BE2C (cell line): ENCODE measurements at places on chromosomes 6 and 20.
A peak's percentile ranks its signal among the peaks of the same experiment; 100 is the strongest.

DNA sequence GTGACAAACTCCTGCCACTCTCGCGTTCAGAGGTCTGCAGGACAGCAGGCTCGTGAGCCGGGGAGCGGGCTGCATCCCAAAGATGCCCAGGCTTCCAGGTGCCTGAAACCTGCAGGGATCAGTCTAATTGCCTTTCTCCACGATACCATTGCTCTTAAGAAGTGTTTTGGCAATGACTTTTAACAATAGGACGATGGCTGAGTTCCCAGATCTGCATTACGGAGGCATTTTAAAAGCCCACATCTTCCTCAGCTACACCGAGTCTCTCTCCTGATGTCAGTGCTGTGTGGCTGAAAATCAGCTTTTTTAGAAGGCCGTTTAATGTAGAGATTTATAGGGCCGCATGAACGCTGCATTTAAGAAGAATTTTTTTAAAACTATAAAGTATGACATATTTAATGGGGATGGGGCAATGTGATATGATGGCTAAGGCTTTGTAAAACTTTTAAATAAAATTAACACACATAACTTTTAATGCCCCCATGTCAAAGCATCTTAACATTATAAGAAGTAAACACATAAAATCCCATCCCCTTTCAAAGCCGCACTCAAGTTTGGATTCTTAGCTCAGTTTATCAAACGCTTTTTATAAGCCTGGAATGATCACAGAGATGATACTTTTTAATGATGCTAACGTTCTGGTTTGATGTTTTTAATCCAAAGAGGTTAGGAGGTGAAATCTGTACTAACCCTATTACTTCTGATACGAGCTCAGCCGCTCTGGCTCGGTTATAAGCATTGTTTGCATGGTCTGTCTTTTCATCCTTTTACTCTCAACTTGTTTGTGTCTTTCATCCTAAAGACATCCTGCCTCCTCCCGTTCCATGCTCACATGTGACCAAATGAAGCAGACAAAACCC is 386.0 kb downstream of the SMOC2 start:
- DNase-seq = no peak

DNA sequence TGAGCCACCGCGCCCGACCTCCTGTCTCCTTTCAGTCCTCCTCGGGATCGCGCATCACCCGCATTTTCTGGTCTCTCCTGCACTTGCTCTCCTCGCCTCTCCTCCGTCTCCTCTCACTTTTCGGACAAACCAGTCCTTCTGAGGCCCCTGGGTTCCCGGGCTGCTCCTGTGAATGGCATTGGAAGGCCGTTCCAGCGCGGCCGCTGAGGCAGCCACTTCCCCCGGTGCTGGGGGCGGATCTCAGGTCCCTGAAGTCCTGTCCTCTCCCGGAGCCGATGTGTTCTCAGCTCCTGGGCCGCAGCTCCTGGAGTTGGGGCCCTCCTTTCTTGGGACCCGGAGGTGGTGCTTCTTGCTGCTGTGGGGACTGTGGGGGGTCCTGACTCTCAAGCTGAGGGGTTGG is 803 bp downstream of the MICB start:
- DNase-seq = no peak

DNA sequence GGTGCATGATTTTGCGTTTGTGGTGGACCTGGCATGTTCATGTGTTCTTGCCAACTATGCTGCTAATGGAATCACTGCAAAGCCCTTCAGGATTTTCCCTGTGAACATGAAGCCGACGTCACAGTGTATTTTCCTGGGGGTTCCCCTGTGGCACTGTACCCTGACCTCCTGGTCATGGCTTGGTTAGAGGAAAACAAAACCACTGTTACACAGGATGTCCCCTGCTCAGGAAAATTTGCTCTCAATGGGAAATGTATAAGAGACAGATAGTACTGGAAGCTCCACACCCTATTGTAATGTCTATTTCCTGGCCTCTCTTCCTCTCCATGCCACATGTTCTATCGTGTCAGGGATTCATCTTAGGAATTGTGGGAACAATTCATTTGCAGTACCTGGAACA is 19.7 kb downstream of the TSHZ2 start:
- DNase-seq = no peak

GRCh38 chr20:5480824-5481600 is 164.3 kb upstream of the PROKR2 start:
- DNase-seq = no peak

DNA sequence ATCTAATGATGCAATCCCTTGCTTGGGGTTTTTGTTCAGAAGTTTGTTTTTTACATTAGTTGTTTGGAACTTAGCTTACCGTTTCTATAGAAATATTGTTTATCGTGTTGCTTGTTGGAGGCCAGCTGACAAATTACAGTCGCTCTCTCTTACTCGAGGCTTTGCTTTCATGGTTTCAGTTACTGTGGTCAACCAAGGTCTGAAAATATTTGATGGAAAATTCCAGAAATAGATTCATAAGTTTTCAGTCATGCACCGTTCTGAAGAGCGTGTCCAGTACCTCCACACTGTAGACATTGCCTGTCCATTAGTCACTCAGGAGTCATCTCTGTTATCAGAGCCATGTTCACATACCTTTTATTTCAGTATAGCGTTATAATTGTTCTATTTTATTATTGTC is 47.9 kb downstream of the DEK start:
- no peak for DNase-seq

DNA sequence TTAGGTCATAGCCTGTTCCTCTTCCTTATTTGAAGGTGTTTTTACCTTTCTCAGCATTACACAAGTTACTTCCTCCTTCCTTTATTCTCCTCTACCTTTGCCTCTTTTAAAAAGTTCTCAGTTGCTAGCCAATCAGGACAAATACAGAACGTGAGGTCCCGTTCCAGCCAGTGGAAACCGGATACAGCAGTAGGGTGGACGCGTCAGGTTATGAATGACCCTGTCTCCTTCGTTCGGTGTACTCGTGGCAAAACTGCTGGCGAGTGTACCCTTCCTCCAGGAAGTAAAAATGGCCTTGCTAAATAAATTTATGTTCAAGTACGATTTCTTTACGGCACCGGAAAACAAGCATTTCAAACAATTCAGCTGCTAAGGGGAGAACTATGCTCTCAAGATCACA is 77.0 kb upstream of the MLN start:
- DNase-seq = no peak

GRCh38 chr6:43088654-43089056 is 12.5 kb downstream of the PTK7 start:
- DNase-seq = no peak

GRCh38 chr6:124199286-124199685 is 395.6 kb downstream of the NKAIN2 start:
- DNase-seq = no peak

- DNase-seq = peak; percentile 45
Measured at GRCh38 chr20:57708694-57709673, 831 bp downstream of the PMEPA1 start.

DNA sequence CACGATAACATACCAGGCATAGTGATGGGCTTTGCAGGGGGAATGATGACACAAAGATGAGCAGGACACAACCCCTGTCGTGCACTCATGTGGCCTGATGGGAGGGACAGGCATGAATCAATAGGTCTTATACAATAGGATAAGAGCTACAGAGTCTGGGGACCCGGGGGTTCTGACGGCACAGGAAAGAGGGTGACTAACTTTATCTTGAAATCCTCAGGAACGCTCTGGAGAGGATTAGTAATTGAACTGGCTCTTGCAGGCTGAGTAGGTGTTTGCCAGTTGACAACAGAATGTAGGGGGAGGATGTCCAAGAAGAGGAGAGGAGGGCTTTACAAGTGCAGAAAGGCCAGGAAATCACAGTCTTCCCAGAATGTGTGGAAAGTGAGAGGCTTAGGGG is 219.9 kb upstream of the ECI2 start:
- DNase-seq = no peak
